ENCODE measurements at places on chromosomes 4 and X.

GRCh38 chr4:8886612-8887406, 15.2 kb upstream of the HMX1 start:
- H3K27ac ChIP-seq = no peak overlapping the region
- peaks cover under 1% of the 10 kb centered on the region for H3K4me1 ChIP-seq

DNA sequence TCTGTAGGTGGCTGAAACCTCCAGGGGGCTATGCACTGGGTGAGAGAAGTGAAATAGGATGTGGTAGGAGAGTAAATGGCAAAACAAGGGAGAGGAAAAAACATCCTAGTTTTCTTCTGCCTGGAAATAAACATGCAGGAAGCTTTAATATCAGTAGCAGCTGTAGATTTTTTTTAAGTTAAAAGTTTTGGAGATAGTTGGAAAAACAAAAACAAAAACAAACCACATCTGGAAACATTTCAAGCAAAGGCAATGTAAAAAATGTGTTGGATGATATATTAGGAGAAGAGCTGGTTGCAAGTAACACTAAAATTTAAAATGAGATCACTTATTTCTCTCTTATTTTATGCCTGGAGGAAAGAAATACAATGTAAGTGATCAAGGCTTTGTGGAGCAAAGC, 388.0 kb downstream of the SPRY1 start:
- no peak overlapping the region for H3K4me3 ChIP-seq
- no peak overlapping the region for H3K27ac ChIP-seq
- no peak for DNase-seq
- no peaks in the 10 kb centered on the region for H3K36me3 ChIP-seq

DNA sequence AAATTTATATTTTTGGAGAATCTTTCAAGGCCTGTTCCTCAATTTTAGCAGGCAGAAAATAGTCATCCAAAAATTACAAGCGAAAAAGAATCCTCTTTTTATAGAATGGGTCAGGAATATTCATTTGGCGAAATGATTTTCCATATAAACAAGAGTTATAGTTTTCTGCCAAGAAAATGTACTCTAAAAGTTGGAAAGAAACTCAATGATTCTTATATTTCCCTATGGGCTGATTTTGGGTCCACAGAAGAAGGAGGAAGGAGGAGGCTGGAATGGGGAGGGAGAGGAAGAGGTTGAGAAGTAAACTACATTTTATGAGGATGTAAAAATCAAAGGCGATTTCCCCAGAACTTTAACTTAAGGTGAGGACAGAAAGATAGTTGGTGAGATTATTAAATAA, 159.3 kb downstream of the DCAF12L1 start:
- no peaks in the 10 kb centered on the region for H3K27me3 ChIP-seq
- H3K27ac ChIP-seq = no peak overlapping the region
- no peaks in the 10 kb centered on the region for H3K4me1 ChIP-seq
- no peak overlapping the region for H3K4me3 ChIP-seq
- H3K36me3 ChIP-seq = no peaks in the 10 kb centered on the region
- DNase-seq = no peak

DNA sequence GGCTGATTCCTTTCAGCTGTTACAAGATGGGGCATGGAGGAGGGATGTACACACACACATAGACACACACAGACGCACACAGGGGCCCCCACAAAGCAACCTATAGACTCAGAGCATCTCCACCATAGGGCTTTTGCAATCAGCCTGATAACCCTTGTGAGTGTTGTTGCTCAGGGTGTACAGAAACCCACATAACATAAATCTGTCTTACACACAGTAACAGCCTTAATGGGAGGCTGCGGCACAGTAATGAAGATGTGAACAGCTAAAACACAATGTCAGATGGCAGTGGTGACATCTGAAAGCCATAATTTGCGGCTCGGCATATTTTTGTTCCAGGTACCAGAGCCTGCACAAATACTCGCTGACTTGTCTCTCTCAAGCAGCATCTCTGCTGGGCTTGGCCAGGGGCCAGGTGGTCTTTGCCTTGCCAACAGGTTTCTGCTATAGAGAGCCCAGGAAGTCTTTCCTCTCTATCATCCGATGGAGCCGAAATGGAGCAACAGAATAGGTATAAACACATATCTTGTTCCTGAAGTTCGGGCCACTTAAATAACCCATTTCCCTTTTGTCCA, 357.2 kb upstream of the GATB start:
- no peaks in the 10 kb centered on the region for H3K36me3 ChIP-seq
- no peaks in the 10 kb centered on the region for H3K27me3 ChIP-seq
- H3K4me3 ChIP-seq = no peak overlapping the region
- no peak overlapping the region for H3K27ac ChIP-seq

- H3K4me1 ChIP-seq = no peaks in the 10 kb centered on the region
- H3K4me3 ChIP-seq = no peak overlapping the region
- no peak for DNase-seq
- no peaks in the 10 kb centered on the region for H3K27me3 ChIP-seq
- no peak overlapping the region for H3K27ac ChIP-seq
Observed at GRCh38 chr4:112245383-112245782, 13.8 kb downstream of the AP1AR start.

GRCh38 chr4:6277935-6278800, 8.5 kb downstream of the WFS1 start:
- peaks cover 43% of the 10 kb centered on the region for H3K27me3 ChIP-seq
- DNase-seq = no peak
- no peak overlapping the region for H3K4me3 ChIP-seq
- H3K27ac ChIP-seq = no peak overlapping the region

GRCh38 chr4:40579983-40580382, 49.7 kb downstream of the RBM47 start:
- H3K27me3 ChIP-seq = no peaks in the 10 kb centered on the region
- no peak for DNase-seq
- peaks cover 9% of the 10 kb centered on the region for H3K4me1 ChIP-seq
- H3K4me3 ChIP-seq = no peak overlapping the region

Measured in common myeloid progenitor, CD34-positive (primary cell).